AG09319 (cell line): ENCODE measurements at places on chromosomes 4 and X.

DNA sequence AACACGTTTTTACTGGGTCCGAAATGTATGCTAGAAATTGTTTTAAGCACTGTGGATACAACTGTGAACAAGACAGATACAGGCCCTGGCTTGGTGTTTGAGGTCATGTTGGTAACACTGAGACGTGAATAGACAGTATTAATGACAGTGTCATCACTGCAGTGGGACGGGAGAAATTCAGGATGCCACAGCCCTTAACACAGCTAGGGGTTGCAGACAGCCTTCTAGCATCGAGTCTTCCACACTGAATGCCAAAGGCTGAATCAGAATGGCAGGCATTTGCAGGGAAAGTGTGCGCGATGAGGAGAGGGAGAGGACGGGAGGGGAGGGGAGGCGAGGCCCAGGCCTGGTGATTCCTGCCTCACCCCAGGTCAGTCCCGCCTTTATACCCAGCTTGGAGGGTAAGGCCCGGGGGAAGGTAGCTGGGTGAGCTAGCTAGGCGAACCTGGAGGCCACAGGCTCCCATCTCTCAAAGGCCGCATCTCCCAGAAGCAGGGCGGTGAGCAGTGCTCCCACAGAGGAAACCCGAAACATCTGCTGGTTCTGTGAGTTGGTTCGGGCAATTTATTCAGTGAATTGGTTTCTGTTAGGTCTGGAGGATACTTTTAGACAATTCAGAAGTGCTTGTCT, 44.1 kb upstream of the CLDN24 start:
- DNase-seq = no peak

GRCh38 chr4:122838034-122838433, 11.4 kb downstream of the FGF2 start:
- no peak for DNase-seq

DNA sequence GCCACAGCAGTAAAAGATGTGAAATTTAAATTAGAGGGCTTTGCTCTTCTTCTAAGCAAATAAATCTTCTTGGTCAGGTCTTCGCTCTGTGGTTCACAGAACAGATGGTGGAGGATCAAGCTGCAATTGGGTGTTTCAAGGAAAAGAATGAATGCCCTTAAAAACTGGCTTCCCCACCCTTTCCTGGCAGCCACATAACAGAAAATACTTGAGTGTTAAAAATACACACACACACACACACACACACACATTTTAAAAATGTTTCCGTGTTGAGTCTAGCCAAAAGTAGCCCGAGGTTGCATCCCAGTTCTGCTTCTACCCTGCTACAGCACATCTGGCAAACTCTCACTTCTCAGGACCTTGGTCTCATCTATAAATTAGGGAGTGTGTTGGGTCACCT, 56.7 kb upstream of the FGFBP2 start:
- no peak for DNase-seq

DNA sequence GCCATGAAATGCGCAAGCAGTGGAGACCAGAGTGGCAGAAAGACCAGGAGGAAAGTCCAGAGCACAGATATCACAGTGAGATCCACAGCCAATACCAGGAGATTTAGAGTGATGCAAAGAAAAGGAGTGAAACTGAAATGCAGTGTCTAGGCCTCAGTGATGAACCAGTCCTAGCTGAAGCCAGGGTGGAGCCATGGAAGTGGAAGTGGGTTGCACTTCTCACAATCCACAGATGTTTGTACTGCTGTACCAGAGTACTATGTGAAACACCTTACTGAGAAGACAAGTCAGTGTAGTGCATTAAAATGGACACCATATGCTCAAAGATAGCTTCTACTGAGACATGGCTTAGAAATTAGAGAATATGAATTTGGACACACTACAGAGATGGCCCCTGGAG, 403.3 kb downstream of the HNRNPD start:
- no peak for DNase-seq

DNA sequence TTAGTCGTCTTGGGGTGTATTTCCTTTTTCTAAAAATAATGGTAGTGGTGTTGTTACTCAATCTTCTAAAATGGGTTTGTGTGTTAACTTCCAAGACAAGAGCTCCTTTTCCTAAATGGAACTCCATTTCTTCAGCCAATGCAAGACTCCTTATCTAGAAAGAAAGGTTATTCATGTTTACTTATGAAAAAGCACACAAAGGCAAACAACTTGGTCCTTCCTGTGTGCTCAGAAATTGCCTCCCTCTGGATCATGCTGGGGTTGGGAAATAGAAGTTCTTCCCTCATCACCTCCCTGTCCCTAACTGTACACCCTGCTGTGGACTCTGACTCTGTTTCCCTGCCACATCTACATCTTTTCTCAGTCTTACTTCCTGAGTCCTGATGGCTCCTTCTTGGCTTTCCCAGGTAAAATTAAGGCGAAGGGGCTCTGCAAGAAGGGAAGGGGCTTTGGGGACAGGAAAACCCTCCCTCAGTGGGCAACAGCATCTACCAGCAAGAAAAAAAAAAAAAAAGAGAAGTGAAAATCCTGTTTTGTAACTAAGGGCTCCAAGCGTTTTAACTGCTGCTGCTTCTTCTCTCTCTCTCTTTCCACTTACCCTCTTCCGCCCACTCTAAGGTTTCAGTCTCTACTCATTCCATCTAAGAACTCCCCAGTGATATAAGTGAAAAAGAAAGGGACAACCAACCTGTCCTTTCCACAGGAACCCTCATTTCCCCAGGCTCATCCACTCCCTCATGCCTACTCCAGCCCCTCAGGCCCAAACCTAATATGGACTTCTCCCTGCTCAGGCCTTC, 19.8 kb upstream of the TASL start:
- DNase-seq = no peak

DNA sequence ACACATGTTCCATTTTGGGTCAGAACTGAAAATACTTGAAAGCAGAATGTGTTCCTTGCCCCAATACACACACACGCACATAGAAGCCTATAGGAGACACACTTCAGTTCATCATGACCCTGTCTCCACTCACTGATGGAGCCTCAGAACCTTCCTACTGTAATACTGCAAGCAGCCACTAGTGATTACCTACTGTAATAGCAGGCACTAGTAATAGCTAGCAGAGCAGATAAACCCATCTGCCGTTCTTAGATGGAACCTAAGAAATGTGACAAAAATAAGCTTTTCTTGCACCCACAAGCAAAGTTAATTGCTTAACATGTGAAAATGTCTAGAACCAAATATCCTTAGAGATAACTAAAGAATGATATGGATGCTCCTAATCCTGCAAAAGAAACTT, 13.6 kb downstream of the AMTN start:
- DNase-seq = no peak

DNA sequence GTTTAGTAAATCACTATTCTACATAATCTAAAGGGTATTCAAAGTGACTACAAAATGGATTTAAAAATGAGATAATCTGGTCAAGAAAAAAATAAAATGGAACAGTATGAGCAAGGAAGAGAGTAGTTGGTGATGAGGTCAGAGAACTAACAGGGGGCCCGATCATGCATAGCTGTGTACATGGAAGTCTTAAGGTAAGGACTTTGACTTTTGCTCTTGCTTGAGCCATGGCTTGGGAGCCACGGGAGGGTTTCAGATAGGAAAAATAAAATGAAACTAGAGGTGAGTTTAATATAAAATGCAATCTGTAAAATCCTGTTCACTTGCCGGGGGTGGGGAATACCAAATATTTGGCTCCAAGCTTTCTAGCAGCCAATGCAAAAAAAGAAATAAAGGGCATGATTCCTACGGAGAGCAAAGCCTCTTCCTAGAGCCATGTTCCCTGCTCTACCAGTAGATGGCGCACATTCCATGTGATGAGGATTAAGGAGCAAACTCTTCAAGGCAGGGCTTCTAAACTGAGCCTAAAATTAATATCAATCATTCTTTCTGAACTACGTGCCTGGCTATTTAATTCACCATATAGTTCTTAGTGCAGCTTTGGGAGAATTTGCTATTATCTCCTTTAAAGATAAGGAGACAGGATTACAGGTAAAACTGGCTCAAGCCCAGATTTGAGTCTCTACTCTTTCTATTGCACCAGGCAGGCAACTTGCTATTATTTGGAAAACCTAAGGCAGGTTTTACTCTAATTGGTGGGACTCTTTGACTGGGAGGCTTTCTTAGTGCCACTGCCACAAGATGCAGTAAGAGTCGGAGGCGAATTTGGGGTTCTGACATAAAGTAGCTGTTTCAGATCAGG, 6.8 kb upstream of the CLCN5 start:
- DNase-seq = no peak

DNA sequence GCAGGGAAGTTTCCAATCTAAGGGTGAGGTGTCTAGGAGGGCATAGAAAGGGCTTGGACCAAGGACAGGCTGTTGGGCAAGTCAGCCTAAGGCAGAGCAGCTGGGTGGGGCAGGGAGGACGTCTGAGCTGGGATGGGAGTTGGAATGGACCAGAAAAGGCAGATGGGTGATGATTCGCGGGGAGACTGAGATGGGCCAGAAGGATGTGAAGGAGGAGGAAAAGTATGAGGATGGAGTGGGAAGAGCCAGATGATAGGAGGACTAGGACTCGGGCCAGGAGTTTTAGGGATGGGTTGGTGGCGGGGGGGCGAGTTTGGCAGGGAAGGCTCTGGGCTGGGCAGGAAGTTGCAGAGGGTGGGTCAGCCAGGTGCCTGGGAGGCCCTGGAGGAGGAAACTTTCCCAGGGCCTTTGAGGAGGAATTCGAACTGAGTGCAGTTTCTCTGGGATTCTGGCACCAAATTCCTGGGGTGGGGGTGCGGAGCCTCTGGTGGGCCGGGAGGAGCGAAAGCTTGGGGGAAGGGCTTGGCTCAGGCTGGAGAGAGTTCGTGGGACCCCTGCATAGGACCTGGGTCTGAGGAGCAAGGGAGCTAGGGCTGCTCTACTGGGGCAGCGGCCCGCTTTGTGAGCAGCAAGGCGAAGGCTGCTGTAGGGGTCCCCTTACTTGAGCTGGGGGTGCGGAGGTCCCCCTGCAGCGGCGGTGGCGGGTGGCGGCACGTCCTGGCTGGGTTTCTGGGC, 8.7 kb upstream of the TIMP1 start:
- no peak for DNase-seq

DNA sequence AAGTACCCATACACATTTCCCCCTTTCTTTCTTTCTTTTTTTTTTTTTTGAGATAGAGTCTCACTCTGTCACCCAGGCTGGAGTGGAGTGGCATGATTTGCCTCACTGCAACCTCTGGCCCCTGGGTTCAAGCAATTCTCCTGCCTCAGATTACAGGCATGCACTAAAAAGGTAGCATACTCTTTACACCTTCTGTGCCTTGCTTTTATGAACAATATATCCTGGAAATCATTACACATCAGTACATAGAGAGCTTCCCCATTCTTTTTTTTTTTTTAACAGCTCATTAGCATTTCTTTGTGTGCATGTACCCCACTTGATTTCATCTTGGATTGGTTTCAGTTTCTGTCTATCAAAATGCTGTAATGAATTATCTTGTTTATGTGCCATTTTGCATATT, 18.6 kb upstream of the HSD17B10 start:
- no peak for DNase-seq

DNA sequence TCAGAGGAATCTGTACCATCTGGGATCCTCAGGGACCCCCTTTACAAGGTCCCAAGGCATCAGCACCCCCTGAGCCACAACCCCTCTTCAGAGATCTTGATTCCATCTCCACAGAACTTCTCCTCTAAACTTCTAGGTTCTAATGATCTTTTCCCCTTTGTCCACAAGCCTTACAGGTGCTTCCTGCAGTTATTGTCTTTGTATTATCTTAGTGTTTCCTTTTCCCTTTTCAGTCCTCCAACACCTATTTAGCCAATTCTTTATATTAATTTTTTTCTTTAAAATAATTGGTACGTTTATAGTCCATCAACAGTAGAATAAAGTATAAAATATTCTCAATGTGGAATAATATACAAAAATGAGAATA, 35.2 kb upstream of the FAM241A start:
- no peak for DNase-seq

DNA sequence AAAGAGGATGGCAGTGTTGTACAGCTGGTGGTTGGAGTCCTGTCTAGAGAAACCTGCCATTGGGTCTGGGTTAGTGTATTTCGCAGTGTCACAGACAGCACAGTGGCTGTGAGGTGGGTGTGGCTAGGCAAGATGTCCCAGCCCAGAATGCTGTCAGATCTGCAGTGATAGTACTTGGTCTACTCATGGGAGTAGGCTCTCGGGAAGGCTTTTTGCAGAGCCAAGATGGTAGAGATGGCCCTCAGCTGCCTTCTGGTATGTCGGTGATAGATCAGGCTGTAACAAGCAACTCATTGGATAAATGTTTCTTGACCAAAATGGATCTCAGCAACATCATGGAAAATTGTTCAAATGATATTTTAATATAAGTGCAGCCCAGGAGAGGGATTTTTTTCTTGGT, 84.3 kb upstream of the WDR1 start:
- DNase-seq = no peak

- DNase-seq = no peak
Observed at GRCh38 chrX:43469391-43470054, 186.6 kb upstream of the MAOA start.

GRCh38 chr4:62243895-62244294, 1043.8 kb downstream of the ADGRL3 start:
- no peak for DNase-seq

GRCh38 chrX:121000589-121000988, 15.0 kb upstream of the CT47A1 start:
- DNase-seq = no peak

DNA sequence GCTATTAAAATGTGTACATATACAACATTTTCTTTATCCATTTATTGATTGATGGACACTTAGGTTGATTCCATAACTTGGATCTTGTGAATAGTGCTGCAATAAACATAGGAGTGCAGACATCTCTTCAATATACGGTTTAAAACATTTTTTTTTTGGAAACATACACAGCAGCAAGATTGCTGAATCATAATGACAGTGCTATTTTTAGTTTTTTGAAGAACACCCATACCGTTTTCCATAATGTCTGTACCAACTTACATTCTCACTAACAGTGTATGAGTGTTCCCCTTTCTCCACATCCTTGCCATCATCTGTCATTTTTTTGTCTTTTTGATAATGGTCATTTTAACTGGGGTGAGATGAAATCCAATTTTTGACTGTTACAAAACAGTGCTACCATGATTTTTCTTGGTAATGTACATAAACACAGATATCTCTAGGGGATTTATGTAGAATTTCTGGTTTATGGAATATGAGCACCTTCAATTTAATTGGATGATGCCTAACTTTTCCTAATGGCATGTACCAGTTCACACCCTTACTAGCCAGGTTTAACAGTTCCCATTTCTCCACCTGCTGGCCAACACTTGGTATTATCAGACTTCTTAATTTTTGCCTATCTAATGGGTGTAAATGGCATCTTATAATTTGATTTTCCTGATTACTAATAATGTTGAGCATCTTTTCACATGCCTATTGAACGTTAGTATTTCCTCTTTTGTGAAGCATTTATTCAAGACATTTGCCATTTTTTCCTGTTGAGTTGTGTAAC, 21.0 kb upstream of the TMSB15B start:
- DNase-seq = no peak

GRCh38 chrX:3811331-3812311, 98.2 kb upstream of the PRKX start:
- no peak for DNase-seq

- no peak for DNase-seq
Observed at GRCh38 chr4:144374065-144374464, 233.5 kb upstream of the GYPA start.

- no peak for DNase-seq
Observed at GRCh38 chr4:129323658-129324057, 227.7 kb downstream of the C4orf33 start.

- DNase-seq = peak; percentile 45
Observed at GRCh38 chr4:56871371-56871866, 36.3 kb upstream of the REST start.

GRCh38 chr4:1192091-1192492, 19.7 kb upstream of the SPON2 start:
- DNase-seq = peak; percentile 88
